IPS DF 6.9 (cell line): ENCODE measurements at places on chromosomes 6 and 20.

- no peak for DNase-seq
Measured at GRCh38 chr6:33286946-33287914, 1.8 kb downstream of the WDR46 start.

DNA sequence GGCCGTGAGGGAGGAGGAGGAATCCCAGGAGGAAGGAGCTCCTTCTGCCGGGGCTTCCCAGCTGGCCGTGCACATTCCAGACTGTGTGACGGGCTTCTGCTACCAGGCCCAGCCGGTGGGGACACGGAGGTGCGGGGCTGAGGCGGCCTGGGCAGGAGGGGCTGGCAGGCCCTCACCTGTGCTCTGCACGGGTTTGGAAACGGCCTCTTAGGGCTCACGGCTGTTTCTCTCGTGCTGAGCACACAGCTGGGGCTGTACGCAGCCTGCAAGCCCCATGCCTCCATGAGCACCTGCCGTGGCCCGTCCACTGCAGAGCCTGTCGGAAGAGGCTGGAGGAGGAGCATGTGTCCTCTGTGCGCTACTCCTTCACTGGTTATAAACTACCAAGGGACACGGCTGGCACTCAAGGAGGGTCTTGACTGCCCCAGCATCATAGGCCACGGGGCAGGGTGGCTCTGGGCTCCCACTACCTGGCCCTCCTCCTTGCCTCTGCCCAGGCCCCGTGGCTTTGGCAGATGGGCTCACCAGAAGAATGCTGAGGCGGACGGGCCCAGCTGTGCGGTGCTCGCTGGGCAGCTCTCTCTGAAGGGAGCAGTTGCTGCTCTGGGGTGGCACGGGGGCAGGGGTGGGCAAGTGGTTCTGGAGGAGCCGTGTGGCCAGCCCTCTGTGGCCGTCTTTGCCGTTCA is 15.8 kb downstream of the NPEPL1 start:
- no peak for DNase-seq

DNA sequence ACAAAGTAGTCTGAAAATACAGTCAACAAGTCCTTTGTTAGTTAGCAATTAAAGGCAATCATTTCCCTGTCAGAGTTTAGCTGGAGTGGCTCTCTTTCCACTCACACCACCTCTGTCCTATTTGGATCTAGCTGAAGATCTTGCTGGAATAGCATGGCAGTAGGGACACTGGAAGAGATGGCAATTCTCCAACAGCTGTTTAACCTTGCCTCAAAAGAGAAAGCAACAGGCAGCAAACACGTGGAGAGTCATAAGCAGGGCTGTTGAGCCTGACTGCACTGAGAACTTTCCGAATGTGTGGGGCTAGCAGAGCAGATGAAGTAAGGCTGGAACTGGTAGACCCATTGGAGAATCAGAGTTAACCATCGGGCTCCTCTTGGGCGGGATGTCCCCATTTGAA is 38.0 kb upstream of the PRSS35 start:
- no peak for DNase-seq

DNA sequence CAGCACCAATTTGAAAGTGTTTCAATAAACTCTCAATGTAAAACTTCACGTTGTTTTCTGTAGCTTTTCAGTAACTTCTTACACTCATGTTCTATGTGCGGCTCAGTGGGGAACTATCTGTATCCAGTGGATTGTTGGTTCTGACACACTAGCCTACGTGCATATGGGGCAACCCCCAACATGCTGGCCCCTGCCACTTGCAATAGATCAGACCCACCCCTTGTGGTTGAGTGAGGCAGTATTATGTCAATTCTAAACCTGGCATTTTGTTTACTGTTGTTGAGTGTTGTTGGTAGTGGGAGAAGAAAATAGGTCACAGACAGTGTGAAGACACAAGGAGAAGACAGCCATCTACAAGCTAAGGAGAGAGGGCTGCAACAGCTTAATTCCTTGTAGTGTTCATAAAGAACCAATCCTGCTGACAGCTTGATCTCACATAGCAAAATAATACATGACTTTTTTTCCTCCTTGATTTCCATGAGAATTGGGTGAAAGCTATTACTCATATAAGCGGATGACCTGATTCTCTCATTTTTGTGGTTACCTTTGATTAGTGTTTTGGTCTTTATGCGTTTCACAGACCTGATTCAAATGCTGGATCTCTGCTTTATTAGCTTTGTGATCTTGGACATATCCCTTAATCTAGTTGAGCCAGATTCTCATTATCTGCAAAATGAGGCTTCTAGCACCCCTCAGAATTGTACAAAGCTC is 320.4 kb downstream of the LAMA2 start:
- no peak for DNase-seq

GRCh38 chr6:38460186-38460585 is 179.5 kb downstream of the BTBD9 start:
- no peak for DNase-seq

DNA sequence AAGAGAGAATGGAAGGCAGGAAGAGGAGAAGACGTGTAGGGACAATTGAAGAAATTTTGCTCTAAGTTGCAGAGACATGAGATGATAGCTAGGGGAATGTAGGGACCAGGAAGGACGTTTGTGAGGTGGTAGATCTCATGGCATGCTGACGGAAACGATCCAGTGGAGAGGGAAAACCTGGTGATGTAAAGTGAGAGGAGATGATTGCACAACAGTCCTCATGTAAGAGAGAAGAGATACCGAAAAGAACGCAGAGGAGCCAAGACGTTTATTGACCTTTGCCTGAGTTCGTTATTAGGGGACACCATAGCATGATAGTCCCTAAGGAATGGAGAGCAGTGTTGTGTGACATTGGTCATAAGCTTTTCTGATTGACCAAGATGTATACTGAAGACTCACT is 55.3 kb downstream of the IGF2R start:
- DNase-seq = no peak

DNA sequence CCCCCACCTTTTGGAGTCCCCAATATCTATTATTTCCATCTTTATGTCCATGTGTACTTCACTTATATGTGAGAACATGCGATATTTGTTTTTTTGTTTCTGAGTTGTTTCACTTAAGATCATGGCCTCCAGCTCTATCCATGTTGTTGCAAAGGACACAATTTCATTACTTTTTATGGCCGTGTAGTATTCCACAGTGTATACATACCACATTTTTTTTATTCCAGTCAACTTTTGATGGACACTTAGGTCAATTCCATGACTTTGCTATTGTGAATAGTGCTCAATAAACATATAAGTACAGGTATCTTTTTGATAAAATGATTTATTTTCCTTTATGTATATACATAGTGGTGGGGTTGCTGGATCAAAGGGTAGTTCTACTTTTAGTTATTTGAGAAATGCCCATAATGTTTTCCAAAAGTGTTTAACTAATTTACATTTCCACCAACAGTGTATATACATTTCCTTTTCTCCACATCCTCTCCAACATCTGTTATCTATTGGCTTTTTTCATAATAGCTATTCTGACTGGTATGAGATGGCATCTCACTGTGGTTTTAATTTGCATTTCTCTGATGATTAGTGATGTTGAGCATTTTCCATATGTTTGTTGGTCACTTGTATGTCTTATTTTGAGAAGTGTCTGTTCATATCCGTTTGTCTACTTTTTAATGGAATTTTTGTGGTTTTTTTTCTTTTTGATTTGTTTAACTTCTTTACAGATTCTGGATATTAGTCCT is 34.0 kb upstream of the COL10A1 start:
- no peak for DNase-seq

DNA sequence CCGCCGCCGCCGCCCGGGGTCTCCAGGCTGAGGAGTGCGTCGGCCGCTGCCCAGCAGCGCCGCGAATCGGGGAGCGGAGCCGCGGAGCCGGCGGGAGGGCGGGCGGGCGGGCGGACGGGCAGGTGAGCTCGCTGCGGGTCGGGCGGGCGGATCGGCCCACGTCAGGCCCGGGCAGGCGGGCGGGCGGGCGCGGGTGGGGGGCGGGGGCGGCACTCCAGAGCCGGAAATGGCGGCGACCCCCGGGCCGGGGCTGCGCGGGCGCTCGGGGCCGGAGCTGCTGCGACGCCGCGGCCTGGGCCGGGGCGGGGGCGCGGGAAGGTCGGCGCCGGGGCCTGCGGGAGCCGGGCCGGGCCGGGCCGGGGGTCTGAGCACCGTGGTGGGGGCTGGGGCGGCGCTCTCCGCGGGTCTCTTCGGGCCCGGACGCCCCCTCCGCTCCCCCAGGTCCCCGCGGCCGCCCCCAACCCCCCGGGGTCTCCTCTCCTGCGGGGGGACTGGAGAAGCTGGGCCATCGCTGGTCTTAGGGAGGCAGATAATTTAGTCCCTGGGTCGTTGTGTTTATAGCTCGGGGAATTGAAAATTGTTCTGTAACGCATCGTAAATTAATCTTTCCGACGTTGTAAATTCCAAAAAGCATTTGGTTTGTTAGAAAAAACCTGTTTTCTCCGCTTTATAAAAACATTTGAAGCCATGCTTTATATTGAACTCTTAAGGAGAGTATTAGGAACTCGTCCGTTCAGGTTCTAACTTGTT is 451 bp downstream of the DNAJC5 start:
- DNase-seq = no peak

DNA sequence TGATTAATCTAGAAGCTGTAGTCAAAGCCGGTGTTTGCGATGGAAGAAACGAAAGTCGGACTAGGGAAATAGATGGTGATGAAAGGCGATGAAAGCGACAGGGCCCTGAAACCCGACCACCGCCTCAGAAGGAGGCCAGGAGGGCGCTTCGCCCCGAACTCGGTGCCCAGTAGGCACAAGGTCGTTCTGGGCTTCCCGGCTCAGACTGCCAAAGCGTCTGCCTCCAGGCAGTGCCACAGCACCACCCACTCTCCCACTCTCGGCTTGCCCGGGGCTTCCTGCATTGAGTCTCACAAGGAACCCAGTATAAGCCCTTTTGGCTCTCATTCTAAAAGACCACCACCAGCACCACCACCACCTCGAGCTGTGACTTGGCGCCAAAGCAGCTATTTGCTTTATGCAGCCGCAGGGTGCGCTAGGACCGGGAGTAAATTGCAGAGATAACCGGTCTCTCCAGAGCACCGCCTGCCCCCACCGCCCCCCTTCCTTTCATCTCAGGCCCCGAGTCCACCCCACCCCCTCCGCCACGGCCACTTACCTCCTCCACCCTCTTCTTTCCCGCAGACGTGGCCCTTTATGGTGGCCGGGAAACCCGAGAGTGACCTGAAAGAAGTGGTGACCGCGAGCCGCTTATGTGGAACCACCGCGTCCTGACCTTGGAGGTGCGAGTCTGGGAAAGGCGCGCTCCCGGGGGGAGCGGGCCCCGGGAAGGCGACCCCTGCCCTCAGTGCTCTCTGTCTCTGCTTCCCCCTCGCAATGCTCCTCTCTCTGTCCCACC is 2.4 kb downstream of the TCF21 start:
- DNase-seq = no peak

DNA sequence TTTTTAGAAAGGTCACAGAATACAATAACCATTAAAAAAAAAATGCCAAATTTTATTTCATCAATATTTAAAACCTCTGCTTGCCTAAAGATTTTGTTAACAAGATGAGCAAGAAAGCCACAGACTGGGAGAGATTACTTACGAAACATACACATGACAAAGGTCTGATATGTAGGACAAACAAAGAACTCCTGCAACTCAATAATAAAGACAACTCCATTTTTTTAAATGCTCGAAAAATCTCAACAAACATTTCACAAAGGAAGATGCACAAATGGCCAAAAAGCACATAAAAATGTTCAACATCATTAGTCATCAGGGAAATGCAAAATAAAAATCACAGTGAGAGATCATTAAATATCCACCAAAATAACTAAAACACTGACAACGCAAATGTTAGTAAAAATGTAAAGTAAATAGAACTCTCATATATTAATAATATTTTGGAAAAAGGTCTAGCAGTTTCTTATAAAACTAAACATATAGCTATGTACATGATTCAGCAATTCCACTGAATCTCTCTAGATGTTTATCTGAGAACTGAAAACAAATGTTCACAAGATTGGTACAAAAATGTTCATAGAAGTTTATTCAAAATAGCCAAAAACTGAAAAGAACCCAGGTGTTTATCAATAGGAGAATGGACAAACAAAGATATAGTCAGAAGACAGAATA is 10.3 kb downstream of the STK38 start:
- DNase-seq = no peak

- no peak for DNase-seq
Measured at GRCh38 chr20:58640446-58640845, 10.6 kb upstream of the STX16 start.

DNA sequence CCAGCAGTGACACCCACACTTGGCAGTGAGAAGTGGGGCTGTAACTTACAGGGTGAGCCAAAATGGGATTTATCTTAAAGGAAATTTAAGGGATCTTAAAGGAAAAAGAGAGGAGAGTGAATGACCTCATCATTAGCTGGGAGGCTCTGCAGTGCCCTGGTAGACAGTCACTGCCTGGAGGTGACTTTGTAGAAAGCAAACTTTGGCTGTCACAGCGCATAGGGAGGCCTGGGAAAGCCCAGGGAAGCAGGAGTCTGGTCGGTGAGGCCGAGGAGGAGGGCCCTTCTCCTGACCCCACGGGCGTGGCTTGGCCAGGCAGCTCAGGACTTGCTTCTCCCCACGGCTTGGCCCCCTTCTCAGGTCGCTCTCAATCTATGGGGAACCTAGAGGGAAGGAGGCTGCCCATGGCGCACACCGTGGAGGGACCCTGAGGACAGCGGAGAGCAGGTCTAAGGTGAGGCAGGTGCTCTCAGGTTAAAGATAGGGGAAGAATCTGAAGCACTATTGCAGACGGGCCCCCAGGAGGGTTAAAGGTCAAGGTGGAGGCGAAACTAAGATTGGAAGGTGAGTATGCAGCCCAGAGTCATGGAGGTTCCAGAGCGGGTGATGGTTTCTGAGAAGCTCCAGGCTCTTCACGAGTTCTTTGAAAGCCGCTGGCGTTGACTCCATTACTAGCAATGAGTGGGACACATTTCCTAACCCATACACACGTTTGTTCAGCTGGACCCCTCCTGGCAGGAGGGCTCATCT is 15.6 kb upstream of the RIPK1 start:
- DNase-seq = no peak

DNA sequence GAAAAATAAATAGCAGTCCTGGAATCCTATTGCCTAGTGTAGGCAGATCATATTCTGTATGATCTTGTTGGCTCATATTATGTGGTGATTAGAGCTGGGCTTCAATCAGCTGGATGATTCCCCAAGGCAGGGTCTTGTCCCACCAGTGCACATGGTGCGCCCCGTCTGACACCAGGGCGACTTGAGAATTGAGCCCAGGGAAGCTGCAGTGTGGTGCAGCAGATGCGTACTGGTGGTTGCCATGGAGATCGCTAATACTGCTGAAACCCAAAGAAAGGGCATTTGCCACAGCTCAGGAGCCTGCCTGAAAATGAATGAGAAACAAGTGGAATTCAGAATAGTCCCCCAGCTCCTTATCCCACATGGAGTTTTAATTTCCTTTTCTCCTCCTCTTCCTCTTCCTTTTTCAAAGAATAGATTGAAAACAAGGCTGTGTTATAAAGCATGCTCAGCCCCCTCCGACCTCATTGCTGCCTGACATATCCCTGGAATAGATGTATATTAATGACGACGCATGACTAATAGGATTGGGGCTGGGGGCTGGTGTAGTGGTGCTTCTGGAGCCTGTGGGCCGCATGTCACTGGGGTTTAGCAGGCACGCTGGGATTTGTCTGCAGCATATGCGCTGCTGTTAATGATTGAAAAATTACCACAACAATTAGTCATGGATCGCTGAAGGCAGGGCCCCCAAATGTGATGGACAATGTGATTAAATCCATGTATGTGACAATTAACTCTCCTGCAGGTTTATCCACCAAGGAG is 210.5 kb downstream of the FARS2 start:
- peak; percentile 57 for DNase-seq

- DNase-seq = no peak
Measured at GRCh38 chr6:54419885-54420284, 111.6 kb downstream of the TINAG start.

- no peak for DNase-seq
Measured at GRCh38 chr20:8664778-8665177, 404.1 kb upstream of the PLCB4 start.

GRCh38 chr6:3617681-3618311 is 133.7 kb downstream of the PXDC1 start:
- DNase-seq = no peak
